ENCODE measurements at places on chromosomes 12 and 14.

GRCh38 chr14:97306133-97306759 lies 509.1 kb downstream of the VRK1 start:
- DNase-seq: no peak

- DNase-seq: no peak
These were observed 111.0 kb downstream of the MNAT1 start for GRCh38 chr14:60845523-60845922.

DNA sequence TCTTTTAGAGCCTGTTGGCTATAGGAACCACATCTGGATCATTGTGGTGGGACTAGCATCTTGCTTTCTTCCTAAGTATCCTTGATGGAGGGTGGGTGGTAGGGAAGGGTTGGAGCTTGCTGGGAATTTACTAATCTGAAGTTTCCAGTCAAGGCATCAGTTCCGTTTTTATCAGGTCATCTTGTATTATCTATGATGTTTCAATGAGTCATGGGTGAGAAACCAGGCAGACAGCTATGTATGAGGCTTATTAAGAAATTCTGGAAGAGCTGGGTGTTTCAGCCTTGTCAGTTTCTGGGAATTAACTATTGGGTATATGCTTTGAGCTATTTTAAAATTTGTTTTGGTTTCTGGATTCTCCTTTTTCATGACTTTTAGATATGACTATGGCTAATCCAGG lies 11.3 kb downstream of the TSFM start:
- DNase-seq: no peak

DNA sequence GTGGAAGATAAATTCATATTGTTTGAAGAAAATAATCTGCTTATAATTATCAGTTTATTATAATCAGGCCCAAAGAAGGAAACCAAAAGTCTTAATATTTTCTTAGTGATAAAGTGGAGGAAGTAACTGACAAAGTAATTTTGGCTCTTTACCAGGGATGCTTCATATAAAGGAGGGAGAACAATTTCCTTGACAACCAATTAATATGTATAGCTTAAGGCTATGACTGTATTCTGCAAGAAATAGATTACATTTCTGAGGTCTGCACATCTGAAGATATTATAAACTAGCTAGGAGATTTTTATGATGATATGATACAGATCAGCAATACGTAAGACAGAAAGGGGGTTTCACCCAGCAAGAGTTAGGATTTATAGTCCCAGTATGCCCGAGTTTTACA lies 90.8 kb downstream of the BICD1 start:
- DNase-seq: no peak

Measured in stomach (tissue), 19 donors.